ENCODE measurements at places on chromosomes 4 and X. TPM values are rescaled to one million over a fixed set of nuclear protein-coding genes. Genes with fewer than 3 reads are reported as not detected.

- no peak for DNase-seq
Observed at GRCh38 chrX:136708348-136708747, 60.4 kb downstream of the CD40LG start.

GRCh38 chr4:6221851-6222760, 21.8 kb upstream of the JAKMIP1 start:
- DNase-seq: no peak

DNA sequence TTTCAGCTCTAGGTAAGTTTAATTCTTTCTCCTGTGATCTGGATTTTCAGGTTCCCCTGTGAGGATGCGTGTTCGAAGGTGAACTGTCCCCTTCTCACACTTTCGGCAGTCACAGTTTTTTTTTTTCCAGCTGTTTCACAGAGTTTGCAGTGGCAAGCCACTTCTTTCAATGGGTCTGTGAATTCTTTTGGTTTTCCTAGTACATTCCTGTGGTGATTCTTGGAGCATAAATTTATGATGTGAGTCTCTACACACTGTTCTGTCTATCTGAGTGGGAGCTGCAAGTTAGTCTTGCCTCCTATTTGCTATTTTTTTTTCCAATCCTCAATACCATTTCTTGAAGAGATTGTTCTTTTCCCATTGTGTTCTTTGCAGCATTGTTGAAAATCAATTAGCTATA, 595.5 kb downstream of the RAPGEF2 start:
- DNase-seq: no peak

DNA sequence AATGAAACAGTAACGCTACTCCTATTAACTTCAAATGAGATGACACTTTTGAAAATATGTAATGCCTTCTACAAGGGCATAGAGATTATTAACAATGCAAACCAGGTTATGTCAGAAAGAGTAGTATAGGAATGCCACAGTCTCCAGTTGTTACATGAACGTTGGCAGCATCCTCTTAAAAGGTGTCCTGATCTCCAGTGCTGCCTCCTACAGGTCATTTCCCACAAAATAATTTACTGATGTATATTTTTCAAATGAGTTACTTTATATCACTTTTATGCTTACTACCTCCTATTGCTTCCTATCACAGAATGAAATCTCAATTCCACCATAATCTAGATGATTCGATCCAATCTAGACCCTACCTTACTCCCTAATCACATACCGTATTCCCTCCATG, 195.2 kb upstream of the EPHA5 start:
- DNase-seq: no peak

- peak; percentile 18 for DNase-seq
Observed at GRCh38 chrX:25287521-25287920, 271.8 kb upstream of the ARX start.

DNA sequence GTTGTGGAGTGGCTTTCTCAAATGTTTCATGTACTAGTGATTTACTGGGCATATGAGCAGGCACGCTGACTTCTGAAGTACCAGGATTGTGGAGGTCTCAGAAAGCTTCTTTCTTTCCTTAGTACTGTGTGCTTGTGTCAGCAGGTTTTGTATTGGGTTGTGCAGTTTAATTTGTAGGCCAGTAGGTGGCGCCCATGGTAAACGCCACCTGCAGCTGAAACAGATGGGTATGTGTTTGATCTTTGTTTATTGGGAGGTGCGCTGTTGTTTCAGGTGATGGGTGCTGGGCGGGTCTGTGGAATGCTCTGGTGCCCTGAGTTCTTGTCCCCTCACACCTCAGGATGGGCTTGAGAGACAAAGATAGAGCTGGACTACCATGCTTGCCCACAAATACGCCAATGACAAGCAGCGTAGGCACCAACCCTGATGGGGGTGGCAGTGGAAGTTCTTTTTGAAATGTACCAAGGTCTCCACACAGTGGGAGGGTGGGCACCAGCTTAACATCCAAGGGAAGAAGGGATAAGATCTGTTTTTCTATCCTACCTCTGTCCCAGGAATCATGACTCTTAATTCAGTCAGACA, 141.5 kb downstream of the RPS6KA6 start:
- no peak for DNase-seq

DNA sequence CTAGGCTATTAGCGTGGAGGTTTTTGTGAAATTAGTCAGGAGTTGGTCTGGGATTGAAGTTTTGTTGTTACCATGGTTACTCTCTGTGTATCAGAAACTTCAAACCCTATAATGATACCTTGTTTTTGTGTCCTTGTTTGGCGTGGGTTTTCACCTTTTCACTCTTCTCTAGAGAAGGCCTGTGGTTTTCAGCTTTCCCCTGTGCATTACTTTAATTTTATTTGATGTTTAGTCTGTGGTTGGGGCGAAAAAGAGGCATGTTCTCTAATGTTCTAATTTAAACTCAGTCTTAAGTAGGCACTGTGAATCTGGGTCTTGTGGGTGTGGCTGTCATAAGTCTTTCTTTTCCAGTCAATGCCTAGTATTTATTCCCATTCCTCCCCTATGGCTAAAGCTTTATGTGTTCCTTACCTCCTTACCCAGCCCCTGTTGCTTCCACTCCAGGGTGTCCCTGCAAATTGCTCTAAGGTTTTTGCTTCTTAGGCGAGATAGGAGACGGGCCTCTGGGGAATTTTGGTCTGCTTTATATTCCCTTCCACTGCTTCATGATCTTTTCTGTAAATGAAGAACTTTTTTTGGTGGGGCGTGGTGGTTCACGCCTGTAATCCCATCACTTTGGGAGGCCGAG, 326.3 kb upstream of the ZCCHC13 start:
- no peak for DNase-seq

GRCh38 chr4:81040012-81040659, 9.6 kb downstream of the BMP3 start:
- no peak for DNase-seq

DNA sequence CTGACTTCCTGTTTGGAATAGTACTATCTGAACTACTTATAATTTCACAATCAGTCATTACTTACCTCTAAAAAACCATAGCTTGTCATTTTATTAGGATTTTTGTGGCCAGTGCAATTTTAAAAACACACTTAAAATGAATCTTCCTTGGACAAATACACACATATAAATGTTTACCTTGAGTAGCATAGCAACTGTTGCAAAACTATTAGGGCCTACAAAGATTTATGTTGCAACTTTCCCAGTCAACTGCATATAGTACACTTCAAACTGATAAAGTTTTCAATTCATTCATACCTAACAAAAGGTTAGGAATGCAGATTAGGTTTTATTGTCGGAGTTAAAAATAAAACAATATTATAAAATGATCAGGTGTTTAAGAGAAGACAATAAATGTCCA, 193.0 kb downstream of the PDGFC start:
- no peak for DNase-seq

DNA sequence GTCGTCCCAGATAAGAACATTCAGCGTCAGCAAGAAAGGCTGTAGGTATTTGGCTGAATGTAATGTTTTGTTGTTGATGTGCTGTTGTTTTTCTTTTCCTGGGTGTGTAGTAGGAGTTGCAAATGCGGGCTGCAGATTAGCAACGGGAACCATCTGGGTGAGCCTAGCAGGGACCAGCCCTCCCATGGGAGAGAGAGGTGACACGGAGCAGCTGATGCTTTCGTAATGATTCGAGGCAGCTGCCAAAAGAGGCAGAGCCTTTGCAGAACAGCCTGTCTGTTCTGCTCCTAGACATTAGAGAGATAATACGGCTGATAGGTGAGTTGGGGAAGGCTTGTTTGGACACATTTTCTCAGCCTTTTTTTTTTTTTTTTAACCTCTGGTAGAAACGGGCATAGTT, 25.3 kb downstream of the ARSF start:
- DNase-seq: no peak

GRCh38 chr4:41661442-41662076, 87.0 kb downstream of the PHOX2B start:
- DNase-seq: no peak

DNA sequence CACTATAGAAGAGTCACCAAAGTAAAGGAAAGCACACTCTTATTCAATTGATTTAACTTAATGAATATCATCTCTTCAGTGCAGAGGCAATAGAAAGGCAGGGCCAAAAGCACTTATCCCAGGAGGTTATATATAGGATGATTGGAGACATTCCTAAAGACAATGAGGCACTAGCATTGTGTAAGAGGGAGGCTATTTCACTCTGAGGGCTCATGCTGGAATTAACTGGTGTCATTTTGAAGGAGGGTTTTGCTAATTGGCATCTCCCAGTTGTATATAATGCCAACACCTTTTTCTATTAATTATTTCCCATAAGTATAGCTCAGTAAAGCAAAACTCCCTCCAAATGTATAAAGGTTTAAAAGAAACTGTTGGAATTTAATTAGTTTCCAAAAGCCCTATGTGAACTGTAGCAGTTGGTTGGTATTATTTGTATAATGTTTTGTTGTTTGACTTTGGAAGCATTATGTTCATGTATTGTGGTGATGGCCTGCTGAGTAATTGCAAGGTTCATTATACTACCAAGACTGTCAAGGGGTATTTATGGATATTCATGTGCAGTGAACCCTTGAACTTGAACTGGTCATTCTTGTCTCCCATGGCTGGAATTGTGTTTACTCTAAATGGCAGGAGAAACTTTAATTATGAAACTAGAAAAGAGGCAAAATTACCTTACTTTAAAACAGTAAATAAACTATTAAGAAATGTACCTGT, 270.3 kb downstream of the BMPR1B start:
- DNase-seq: no peak

DNA sequence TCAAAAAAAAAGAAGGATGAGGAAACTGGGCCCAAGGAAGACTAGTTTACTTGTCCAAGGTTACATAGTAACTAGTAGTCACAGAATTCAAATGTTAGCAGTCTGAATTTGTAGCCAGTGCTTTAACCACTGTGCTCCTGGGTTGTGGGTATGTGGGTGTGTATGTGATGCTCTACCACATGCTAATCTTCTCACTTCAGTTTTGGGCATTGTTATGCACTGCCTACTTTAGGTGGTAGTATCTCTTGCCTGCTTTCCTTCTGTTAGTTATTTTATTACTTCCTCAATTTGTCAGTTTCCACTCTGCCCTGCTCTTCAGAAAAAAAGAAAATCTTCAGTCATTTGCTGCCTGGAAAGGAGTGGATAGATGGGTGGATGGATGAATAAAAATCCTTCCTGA, 219.2 kb downstream of the RPA4 start:
- DNase-seq: no peak

- DNase-seq: no peak
Observed at GRCh38 chrX:34658326-34658725, 1.2 kb upstream of the TMEM47 start.

DNA sequence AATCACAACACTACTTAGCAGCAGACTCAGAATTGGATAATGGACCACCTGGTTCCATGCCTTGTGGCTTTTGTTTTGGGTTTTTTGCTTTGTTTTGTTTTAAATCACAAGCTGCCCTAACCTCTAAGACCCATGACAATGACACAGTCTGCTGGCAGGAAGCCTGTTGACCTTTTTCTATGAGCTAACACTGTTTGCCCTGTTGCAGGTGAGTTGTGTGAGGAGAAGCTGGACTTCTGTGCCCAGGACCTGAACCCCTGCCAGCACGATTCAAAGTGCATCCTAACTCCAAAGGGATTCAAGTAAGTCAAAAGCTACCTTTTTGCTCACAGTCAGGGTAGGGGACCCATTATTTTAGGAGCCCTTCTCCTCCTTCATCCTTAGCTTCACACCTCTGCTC, 110.8 kb upstream of the PACRGL start:
- no peak for DNase-seq

DNA sequence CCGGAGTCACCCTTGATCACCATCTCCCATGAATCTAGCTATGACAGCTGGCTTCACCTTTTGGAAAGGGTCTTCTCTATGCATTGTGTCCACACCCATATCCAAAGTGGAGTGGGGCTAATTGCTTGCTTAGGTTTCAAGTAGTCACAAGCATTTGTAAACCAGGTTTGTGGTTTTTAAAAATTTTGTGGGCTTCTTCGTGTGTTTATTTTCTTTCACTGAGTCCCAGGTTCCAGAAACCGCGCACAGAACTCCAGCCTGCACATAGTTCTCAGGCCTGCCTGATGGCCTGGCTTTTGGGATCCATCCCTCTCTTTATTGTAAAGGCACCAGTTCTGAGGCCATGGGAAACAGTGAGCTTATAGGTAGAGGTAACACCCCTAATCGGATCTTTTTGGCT, 70.2 kb upstream of the TLR3 start:
- DNase-seq: no peak

DNA sequence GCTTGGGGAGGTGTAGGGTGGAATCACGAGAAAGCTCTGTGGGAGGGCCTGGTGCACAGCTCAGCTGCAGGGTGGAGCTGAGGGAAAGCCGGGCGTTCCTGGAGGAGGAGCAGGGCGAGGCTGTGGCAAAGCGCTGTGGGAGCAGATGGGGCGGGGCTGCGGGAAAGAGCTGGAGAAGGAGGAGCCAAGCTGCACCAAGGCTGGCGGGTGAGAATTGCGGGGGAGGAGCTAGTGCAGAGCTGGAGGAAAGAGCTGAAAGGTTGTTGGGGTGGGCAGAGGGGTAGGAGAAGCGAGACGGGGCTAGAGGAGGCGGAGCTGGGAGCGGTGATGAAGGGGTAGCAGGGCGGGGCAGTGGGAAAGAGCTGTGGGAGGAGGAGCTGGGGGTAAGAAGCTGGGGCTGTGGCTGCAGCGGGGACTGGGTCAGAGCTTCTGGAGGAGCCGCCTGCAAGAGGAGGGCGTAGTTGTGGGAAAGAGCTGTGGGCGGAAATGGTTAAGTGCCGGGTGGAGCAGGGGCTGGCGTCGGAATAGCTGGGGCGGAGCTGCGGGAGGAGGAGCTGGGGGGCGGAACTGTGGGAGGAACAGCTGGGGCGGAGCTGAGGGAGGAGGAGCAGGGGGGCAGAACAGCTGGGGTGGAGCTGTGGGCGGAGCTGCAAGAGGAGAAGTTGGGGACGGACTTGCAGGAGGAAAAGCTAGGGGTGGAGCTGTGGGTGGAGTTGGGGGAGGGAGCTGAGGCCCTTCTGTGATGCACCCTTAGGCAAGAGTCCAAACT, 1.8 kb upstream of the EOLA2 start:
- DNase-seq: peak; percentile 90

The CETN2 gene
- 114 TPM for polyA plus RNA-seq

The SULT1B1 gene
- 1.1 TPM for polyA plus RNA-seq

The FAT1 gene
- 219 TPM for polyA plus RNA-seq

The FGF13 gene
- 24.4 TPM for polyA plus RNA-seq

The DCK gene
- 34.6 TPM for polyA plus RNA-seq

The RAP2C gene
- polyA plus RNA-seq: 53.0 TPM

The ASB9 gene
- 13.7 TPM for polyA plus RNA-seq

The GRK4 gene
- 8.0 TPM for polyA plus RNA-seq

The SHOX gene
- polyA plus RNA-seq: 0.17 TPM

The ANXA10 gene
- 0.14 TPM for polyA plus RNA-seq

The CTAG2 gene
- not detected for polyA plus RNA-seq

The SLITRK4 gene
- 17.1 TPM for polyA plus RNA-seq
